ENCODE measurements at places on chromosomes 6 and 20. TPM values are rescaled to one million over a fixed set of nuclear protein-coding genes. Genes with fewer than 3 reads are reported as not detected.

SMLR1 gene
- not detected for total RNA-seq

FKBP5 gene
- 44.0 TPM for total RNA-seq

LGSN gene
- total RNA-seq: not detected

SEL1L2 gene
- total RNA-seq: not detected

DUSP15 gene
- total RNA-seq: not detected

All from subcutaneous preadipocyte (primary cell).